NCI-H2081 (cell line): ENCODE measurements at places on chromosomes 2 and 18.

- no peak for DNase-seq
These were observed 170.6 kb upstream of the SERPINE2 start for GRCh38 chr2:224209555-224210285.

DNA sequence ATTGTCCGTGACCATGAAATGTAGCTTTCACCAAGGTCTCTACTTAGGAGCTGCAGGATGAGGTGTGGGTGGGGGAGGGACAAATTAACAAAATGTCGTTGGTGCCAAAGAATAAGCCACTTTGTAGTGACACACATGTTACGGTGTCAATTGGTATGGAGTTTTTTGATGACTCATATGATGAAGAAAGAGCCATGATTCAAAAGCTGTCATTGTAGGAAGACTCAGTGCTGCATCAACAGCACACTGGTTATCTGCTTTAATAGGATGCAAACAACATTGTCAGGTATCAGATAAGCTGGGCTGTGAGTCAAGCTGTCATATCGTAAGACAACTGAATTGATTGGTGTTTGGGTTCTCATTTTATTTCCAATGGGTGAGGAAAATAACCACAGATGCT lies 36.6 kb upstream of the BOD1L2 start:
- DNase-seq = no peak

DNA sequence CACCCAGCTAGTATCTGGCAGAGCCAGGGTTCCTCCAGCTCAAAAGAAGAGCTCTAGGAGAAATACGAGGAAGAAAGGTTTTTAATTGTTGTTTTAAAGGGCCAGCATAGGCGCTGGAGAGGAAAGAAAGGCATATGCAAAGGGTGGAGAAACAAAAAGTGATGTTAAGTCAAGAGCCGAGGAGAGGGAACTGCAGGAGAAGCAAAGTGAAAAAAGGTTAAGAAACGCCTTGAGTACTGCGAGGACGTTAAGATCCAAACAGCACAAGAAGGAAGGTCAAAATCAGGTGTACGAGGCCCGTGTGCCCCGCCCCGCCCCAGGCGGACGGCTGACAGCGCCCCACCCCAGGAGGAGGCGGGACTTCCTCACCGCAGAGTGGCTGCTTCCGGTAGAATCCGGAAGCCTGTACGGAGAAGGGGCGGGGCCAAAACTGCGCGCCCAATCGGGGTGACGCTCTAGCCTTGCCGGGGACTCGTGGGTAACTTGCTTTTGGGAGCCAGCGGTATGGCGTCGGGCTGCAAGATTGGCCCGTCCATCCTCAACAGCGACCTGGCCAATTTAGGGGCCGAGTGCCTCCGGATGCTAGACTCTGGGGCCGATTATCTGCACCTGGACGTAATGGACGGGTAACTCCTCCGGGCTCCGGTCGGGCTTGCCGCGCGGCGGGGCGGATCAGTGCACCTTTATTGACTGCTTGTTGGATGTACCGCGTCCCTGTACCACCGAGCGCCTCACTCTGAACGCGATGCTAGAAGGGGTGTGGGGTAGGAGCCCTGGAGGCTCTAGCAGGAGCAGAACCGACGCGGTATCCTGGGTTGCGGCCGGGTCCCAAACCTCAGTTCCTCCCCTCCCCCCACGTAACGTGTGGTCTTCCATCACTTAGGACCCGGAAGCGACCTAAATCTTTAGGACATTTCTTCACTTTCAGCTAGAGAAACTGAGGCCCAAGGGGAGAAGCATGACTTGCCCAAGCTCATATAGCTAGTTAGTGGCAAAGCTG lies at the start of gene RPE:
Gene RPE, plus strand, starts transcription at position 481 of the 1,000 bp plus-strand sequence. Its CDS starts 24 bp downstream, at position 505.
- DNase-seq = peak; percentile 95

DNA sequence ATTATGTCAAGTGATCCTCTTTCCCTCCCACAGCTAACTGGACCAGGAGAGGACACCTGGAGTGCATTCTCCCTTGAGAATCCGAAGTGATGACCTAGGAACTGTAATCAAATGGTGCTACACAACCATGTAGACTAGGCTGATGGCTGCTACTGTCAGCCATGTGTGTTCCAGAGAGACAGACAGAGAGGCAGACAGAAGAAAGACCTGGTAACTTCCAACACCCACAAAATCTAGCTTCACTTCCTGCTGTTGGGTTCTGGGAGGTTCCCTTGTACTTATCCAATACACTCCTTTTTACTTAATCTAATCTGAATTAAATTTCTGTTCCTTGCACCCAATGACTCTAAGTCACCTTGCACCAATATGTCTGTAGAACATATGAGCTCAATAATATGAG lies 72.3 kb downstream of the AAK1 start:
- DNase-seq = no peak

GRCh38 chr2:20135631-20136050 lies 84.2 kb upstream of the LAPTM4A start:
- no peak for DNase-seq

DNA sequence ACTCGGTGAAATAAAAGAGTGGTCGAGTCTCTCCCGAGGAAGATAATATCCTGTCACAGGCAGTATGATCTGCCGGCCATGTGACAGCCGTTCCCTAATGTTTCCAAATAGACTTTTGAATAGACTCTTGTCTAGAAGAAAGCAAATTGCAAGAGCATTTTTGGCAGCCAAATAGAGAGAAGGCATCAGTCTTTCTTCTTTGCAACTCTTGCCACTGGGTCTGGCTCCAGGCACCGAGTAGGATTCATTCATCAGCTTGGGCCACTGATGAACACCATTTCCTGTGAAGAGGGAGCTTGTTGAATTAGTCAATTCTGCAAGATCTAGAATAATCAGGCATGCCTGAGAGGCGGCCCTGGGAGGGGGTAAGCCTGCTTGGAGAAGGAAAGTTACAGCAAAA lies 165.6 kb downstream of the KLHL29 start:
- DNase-seq = peak; percentile 53

DNA sequence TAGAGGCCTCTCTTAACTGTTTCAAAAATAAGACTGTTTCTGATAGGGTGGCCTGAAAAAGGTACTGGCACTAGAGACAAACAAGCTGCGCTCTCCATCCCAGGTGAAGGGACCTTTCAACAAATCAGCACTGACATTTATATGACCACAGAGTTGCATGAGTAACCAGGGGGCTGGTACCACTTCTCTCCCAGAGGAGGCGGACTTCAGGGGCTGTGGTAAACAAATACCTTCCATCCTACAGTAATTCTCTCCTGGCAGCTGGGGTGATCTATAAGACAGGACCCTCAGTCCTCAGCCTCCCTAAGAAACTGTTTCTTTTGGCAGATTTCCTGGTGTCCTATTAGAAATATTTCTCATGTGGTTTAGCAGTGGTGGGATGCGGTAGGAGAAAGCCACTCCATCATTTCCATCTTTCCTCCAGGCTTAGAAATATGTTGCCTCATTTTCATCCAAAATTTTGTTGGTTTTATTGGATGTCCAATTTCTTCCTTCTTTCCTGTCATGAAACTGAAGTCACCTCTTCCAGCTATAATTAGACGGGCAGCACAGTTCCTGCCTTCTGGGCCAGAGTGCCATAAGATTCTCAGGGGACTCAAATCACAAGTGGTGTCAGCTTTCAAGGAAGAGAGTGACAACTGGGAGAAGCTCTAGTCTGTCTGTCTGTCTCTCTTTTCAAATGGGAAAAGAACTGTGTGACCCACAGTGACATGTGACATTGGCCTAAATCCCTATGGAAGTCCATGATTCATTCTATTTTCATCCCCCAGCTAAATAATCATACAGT lies 96.4 kb downstream of the CYRIA start:
- DNase-seq = no peak

- DNase-seq = no peak
These were observed 42.9 kb downstream of the MREG start for GRCh38 chr2:215970425-215970824.

- DNase-seq = no peak
These were observed 33.0 kb upstream of the NPAS2 start for GRCh38 chr2:100786985-100787384.

- DNase-seq = peak; percentile 57
These were observed 65.8 kb upstream of the EML6 start for GRCh38 chr2:54657664-54658083.

GRCh38 chr18:13545514-13545913 lies 180.8 kb downstream of the FAM210A start:
- no peak for DNase-seq

GRCh38 chr2:13950761-13951160 lies 681.8 kb upstream of the LRATD1 start:
- no peak for DNase-seq

GRCh38 chr18:13439461-13439860 lies 220.9 kb downstream of the LDLRAD4 start:
- DNase-seq = no peak

DNA sequence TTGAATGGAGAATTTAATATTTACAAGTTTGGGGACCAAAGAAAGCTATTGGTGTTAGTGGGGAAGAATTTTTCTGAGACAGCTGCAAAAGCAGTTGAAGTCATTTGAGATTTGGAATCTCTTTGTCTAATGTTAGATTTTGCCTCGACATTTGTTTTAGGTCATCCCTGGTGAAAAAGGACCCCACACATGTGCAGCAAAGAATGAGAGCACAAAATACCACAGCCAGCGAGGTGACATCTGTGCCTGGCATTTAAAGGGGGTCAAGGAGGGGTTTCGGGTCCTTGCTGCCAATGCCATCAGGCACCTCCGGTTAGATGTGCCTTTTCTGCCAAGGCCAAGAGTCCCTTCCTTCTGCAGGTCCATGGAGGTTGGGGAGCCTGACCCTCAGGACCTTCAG lies 173.3 kb downstream of the TRIB2 start:
- DNase-seq = no peak

DNA sequence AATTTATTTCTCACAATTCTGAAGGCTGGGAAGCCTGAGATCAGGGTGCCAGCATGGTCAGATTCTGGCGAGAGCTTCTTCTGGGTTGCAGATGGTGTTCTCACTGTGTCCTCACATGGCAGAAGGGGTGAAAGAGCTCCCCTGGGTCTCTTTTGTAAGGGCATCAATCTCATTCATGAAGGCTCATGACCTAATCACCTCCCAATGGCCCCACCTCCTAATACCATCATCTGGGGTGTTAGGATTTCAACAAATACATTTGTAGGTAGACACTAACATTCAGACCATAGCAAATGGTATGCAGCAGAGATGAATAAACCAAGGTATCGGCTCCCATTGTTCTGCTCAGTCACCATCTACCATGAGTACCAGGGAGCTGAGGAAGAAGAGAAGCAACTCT lies 32.7 kb downstream of the YPEL5 start:
- no peak for DNase-seq

DNA sequence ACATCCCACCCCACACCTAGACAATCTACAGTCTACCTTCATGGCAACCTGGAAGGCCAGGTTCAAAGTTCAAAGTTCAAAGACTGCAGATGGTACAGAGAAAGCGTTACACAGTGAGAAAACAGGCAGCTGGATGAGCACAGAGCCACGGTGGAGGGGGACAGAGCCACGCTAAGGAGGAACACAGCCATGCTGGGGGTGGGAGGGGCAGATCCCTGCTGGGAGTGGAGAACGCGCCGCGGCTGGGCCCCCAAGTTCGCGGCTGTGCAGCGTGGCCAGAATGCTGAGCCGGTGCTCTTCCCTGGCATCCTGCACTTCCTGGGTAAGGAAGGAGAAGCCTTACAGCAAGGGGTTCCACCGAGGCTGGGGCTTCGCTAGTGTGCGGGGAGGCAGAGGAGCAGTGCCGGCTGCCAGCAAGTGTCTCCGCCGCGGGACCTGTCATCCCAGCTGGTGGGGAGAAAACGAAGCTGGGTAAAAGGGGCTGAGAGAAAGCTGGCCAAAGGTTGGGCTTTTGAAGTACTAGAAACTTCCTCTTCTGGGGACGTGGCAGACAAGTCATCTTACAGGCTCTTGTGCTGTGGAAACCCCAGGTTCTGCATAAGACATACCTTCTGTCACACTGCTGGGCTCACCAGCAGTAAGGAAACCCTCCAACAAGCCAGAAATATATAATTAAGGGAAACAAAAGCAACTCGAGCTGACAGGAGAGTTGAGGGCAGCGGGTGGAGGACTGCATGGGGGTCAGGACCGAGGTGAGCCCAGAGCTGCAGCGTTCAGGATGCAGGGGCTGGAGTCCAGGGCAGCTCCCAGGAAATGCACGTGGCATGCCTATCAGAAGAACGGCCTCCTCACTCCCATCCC lies 115.5 kb downstream of the HDAC4 start:
- DNase-seq = no peak

DNA sequence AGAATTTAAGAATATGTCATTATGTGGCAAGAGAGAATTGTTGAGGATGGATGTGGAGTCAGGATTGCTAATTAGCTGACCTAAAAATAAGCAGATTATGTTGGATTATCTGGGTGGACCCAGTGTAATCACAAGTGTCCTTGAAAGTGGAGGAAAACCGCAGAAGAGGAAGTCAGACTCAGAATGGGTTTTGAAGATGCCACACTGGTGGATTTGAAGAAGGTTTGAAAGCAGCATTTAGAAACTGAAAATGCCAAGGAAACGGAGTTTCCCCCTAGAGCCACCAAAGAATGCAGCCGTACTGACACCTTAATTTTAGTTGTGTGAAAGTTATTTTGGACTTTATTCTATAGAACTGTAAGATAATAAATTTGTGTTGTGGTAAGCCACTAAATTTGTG lies 41.6 kb upstream of the DPP10 start:
- no peak for DNase-seq

DNA sequence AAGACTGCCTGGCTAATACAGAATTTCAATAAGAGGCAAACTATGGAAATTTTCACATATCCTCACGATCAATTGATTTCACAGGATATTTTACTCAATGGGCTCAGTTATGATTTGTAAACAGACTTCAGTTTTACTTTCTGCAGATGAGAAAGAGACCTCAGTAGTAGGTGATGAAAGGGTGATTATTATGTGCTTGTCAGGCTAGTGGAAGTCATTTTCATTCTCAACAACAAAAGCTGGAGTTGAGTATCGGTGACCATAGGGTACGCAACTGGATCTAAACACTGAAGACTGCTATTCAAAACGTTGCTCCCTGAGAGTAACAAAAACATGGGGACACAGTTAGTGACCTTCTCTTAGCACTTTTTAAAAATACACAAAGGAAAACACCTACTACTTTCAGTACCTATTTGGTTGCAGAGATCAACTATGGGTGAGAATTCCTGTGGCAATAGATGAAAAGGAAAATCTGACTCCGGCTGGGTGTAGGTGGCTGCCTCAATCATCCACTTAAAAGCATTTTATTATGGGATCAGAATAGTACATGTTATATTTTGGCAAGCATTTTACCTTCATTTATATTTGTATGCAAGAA lies 126.2 kb upstream of the VRK2 start:
- no peak for DNase-seq

GRCh38 chr2:62991605-62992004 lies 59.0 kb upstream of the OTX1 start:
- DNase-seq = no peak

DNA sequence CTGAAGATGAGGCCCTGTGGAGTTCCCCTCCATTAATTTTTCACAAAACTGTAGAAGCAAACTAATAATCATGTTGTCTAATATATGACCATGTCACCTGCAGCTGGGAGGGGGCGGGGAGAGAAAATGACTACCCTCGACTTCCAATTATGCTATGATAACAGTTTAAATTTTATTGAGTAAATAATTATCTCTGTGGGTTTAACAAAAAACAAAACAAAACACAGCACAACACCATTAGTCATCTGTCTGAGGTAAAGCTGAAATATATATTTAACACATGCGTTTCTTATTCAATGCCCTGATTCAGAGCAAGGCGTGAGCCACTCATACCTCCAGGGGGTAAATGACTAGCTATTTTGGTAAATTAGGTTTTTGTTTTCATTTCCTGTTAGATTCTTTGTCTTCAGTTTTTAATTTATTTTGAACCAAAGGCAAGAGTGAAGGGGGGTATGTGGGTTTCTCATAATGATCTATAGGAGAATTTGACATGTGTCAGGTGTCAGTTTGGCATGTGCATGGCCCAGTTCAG lies 77.4 kb upstream of the ZCCHC2 start:
- DNase-seq = peak; percentile 94

- no peak for DNase-seq
These were observed 290.2 kb upstream of the ACVR2A start for GRCh38 chr2:147554521-147555107.

- DNase-seq = peak; percentile 58
These were observed 20.0 kb upstream of the RESP18 start for GRCh38 chr2:219352448-219353023.
